ENCODE measurements at places on chromosomes 7 and 10. TPM values are rescaled to one million over a fixed set of nuclear protein-coding genes. Genes with fewer than 3 reads are reported as not detected.
A peak's percentile ranks its signal among the peaks of the same experiment; 100 is the strongest.

- DNase-seq = no peak
Observed at GRCh38 chr7:28739826-28740225, 218.3 kb downstream of the TRIL start.

DNA sequence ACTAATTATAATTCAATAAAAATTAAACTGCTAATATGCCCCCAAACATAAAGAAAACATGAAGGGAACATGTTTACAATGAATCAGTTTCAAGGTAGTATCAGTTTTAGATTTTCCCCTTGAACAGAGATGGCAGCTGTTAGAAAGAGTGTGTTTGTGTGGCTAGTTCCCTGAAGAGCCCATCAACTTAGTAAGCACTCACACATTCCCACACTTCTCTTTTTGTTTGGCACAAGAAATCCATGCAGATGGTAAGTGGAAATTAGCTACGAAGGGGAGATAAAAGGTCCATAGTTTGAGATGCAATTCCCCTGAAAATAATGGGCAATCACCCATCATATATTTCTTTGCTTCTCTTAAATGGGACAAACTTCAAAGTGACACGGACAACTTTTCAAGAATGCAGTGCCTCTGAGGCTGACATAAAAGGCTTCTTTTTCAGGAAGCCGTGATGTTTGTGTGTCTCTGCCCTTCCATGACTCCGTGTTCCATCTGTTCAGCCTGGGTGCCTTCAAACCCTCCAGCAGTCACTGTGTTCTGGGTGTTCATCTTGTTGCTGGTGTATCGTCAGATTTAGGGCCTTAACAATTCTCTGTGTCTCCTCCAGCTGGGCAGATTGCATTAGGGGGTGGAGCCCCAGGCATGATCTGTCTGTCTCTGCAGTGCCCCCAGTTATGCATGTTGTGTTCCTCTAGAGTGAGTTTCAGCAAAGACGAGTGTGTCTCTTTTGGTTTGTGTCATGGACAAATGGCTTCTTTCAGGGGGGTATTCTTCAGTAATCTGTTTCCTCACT lies 259.5 kb upstream of the NPY start:
- no peak for DNase-seq

Gene FAM25G
- total RNA-seq = not detected

GRCh38 chr7:17912050-17912449 lies 28.2 kb downstream of the SNX13 start:
- no peak for DNase-seq

GRCh38 chr10:13528875-13529713 lies at the start of gene BEND7:
Gene BEND7, minus strand, starts transcription at chr10:13529014. Its CDS starts 481 bp downstream, at chr10:13528533.
- DNase-seq = no peak

DNA sequence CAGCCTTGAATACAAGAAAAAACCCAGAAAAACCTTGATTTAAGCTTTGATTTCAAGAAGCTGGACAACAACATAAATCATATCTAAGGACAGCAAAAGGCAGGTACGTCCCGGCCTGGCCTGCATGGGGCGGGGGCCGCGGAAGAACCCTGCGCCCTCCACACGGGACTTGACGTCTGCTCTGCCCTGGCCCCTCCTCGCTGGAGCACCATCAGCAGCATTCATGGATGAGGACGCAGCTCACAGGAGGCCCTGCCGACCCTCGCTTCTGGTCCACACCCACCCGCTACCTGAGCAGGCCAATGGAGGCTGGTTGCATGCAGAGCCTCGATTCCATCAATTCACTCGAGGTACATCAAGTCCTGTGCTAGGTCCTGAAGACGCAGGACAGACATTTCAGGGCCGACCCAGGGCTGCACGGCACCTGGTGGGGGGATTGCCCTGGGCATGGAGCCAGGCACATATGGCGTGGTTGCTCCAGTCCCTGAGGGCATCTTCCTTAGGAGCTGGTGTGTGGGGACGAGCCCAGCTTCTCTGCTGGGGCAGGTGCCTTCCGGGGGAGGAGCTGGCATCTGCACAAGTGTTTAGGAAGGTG lies 63.1 kb upstream of the NKX6-2 start:
- no peak for DNase-seq

DNA sequence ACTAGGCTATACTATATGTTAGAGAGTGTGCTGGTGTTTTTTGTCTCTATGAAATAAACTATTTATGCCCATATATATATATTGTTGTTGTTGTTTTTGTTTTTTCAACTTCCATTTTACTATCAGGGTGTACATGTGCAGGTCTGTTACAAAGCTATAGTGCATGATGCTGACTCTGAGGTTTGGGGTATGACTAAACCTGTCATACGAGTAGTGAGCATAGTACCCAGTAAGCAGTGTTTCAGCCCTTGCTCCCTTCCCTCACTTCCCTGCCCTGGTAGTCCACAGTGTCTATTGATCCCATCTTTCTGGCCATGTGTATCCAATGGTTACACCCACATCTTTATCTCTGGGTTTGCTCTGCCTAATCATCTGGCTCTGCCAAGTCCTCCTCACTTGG lies 101.8 kb downstream of the FAS start:
- no peak for DNase-seq

DNA sequence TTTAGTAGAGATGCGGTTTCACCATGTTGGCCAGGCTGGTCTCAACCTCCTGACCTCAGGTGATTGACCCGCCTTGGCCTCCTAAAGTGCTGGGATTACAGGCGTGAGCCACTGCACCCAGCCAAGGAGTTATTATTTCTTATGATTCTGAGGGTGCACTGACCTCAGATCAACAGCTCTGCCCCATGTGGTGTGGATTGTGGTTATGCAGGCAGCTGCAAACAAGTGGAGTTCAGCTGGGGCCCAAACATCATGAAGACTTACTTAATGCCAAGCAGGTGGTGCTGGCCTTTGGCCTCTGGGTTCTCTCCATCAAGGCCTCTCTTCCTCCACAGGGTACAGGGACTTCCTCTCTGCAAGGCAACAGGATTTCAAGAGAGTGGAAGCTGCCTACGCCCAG lies 45.1 kb upstream of the OPTN start:
- DNase-seq = no peak

Gene MALRD1
- total RNA-seq = 256 TPM

GRCh38 chr7:78326876-78327275 lies 528.3 kb downstream of the PHTF2 start:
- no peak for DNase-seq

- DNase-seq = no peak
Observed at GRCh38 chr10:123141791-123142700, 5.9 kb upstream of the HMX2 start.

DNA sequence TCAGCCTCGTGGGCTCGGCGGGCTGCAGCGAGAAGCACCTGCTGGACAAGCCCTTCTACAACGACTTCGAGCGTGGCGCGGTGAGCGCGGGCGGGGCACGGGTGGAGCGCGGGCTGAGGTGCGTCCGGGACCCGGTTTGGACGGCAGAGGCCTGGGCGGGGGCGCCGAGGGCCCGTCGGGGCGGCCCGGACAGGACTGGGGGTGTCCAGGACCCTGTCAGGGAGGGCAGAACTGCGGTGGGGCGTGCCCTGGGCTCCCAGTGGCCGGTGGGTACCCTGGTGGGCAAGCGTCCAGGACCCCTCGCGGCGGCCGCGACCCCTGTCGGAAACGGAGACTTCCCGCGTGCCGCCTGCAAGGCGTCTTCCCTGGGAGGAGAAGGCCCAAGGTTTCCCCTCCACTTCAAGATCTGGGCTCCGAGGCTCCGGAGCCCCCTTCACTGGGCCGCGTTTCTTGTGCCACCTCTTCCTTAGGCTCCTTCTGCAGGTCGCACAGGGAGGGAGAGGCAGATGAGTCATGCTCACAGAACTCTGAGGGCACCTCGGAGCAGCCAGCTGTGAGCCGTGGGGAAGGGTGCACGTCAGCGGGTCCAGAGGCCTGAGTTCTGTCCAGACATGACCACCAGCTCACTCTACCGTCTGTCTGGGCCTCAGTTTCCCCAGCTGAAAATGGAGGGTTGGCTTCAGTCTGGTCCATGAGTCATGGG lies 485 bp downstream of the ALOX5 start:
- DNase-seq = peak; percentile 56

- no peak for DNase-seq
Observed at GRCh38 chr7:138030679-138031351, 28.9 kb upstream of the CREB3L2 start.

Gene DOCK4
- 16.6 TPM for total RNA-seq

Gene WNT2
- not detected for total RNA-seq

DNA sequence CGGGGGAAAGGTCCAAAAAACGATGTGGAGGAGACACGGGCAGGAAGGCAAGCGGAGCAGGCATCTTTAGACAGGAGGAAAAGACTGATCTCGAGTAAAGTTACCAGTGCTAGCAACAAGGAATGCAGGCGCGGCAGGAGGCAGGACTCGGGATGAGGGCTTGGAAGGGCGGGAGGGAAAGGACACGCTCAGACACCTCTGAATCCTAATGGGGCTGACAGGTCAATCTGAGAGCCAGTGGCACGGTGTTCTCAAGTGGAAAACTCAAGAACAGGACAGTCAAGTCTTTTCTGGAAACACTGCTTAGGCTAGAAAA lies 155.3 kb upstream of the COBL start:
- DNase-seq = no peak

GRCh38 chr10:113753020-113753692 lies 1.7 kb downstream of the PLEKHS1 start:
- DNase-seq = peak; percentile 82

Gene RASSF4
- total RNA-seq = 68.5 TPM

GRCh38 chr10:33337326-33337957 lies 3.0 kb upstream of the NRP1 start:
- DNase-seq = no peak

Gene PYROXD2
- total RNA-seq = 15.7 TPM

Gene ELOVL3
- total RNA-seq = not detected

Gene PAPOLB
- total RNA-seq = not detected

DNA sequence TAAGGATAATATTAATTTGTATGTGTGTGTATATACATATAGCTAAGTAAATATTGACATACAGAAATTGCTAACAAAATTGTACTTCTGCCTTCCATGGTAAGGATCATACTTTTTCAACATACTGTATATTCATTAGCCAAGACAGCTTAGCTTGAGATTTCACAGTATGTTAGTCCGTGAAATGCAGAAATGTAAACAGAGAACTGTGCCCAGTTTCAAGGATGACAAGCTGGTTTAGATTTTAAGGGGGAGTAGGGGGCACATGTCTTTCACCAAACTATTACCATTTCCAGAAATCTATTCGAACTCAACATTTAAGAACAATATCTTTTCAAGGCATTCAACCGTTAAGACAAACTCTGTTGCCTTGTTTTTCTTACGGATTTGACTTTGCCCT lies 182.2 kb downstream of the SORCS1 start:
- DNase-seq = no peak

GRCh38 chr10:51718804-51719291 lies 19.5 kb upstream of the CSTF2T start:
- no peak for DNase-seq

- no peak for DNase-seq
Observed at GRCh38 chr7:41747961-41748360, 45.1 kb upstream of the INHBA start.

- DNase-seq = peak; percentile 40
Observed at GRCh38 chr7:4134204-4134603, 547.9 kb upstream of the FOXK1 start.

GRCh38 chr10:50222199-50222598 lies 29.1 kb downstream of the ASAH2 start:
- no peak for DNase-seq

DNA sequence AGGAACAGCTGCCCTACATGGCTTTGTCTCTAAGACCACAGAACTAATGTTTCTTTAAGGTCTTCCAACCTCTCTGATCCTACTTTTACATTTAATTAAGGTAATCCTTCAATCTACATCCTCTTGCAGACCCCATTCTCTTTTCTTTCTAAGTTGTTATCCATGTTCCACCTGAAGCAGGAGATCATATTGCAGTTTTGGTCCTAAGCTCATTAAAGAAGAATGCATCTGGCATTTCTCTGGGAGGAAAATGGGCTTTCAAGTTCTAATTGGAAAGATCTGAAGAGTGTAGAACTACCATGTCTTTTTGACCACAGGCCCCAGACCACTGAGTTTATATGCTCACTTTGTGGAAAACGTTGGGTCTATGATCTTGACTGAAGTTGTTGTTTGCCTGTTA lies 111.2 kb downstream of the SEM1 start:
- DNase-seq = no peak
